ENCODE measurements at places on chromosomes 6 and 20.

DNA sequence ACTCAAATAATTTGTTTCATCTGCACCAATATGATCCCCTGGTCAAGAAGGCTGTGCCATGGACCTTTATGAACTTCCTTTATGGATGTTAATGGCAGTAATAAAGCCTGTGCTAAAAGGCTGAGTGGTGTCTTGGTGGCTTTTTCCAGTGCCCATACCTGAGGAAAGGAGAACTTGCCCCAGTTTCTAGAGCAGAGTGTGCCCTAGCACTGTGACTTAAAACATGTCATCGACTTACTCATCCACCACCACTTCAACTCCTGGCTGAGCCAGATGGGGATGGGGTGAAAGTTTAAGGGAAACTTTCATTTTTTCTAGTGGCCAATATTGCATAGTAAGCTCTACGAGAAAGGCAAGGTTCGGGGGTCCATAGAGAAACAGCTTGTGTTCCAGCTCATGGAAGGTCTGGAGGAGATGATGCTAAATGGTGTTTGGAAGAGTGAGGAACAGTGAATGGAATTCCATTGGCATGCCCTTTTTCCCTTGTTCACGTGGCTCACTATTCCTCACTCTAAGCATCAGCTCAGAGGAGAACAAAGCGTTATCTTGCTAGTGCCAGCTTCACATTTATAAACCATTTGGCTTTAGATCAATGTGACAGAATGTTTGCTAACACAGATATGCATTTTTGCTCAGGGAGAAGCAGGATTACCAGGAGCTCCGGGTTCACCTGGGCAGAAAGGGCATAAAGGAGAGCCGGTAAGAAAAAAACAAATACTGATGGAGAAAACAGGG lies 71.2 kb downstream of the COL19A1 start:
- DNase-seq, result no peak

DNA sequence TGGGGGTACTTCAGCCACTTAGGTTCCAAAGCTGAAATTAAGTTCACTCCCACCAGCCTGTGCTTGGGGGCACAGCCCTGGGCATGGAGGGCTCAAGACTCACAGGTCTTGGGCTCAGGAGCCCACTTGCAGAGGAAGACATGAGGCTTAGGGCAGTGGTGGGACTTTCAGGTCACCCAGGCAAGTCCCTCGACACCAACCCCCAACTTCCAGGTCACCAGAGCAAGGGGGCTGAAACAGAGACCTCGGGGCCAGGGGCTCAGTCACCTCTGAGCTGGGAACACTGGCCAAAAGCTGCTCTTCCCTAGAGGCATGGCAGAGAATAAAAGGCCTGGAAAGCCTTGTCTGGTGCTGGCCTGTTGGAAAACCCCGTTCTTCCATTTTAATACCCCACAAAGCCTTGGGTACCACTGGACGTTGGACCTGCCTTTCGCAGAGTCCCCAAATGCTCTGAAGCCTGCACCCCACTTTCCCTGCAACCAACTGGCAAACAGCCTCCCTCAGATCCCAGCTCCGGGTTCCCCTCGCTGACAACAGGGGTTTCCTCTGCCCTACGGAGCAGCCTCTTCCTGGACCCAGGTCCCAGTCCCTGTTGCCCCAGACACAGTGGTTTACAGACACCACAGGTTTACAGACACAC lies 160.9 kb upstream of the PMEPA1 start:
- DNase-seq, result no peak

DNA sequence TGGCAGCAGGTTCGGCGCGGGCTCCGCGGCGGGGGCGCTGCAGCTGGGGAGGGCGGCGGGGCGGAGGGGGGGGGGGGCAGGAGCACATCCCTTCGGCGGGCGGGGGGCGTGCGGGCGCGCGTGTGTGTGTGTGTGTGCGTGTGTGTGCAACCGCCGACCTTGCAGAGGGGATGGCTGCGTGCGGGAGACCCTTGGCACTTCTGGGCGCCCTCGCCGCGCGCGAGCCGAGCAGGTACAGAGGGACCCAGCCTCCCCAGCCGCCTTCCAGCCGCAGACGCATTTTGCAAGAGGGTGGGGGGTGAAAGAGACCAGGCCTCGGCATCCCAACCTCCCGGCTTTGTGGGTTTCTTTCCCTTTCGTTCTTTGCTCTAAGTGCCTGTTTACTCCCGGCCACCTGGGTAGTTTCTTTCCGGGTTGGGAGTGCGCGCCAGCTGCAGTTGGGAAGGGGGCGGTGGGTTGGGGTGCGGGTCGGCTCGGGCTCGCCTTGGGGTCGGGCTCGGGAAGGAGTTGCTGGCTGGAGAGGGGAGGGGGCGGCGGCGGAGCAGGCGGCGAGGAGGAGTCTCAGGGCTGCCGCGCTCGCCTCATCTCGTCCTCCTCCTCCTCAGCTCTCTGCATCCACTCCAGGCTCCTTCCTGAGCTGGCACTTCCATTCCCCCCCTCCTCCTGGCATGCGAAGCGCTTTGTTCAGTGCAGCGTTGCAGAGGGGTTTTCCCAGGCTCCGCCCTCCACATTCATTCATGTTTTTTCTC lies 620 bp downstream of the HIVEP1 start:
- DNase-seq, result no peak

GRCh38 chr20:49356676-49357075 lies 78.8 kb upstream of the ZNFX1 start:
- no peak for DNase-seq

- DNase-seq, result no peak
These were observed 66.6 kb downstream of the CDKAL1 start for GRCh38 chr6:20600831-20601230.

- no peak for DNase-seq
These were observed 123.5 kb upstream of the IFNGR1 start for GRCh38 chr6:137342607-137343190.

GRCh38 chr6:100845676-100846075 lies 35.5 kb downstream of the ASCC3 start:
- DNase-seq, result no peak

DNA sequence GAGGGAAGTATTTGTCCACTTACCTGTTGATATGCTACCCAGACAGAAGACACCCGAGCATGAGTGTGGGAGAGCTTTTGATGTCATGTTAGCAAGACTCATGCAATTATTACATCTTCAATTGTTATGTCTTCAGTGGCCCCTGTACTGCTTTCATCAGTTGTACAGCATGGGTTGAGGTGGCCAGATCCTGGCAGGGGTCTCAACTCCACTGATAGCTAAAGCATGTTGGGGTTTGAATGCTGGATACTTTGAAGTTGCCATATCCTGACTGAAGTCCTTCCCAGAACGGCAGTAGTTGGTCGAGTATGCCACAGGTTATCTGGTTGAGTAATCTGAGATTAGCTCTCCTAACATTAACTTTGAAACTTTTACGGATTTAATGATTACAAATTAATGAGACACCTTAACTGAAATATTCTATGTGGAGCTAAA lies 46.7 kb downstream of the LRRN4 start:
- no peak for DNase-seq

DNA sequence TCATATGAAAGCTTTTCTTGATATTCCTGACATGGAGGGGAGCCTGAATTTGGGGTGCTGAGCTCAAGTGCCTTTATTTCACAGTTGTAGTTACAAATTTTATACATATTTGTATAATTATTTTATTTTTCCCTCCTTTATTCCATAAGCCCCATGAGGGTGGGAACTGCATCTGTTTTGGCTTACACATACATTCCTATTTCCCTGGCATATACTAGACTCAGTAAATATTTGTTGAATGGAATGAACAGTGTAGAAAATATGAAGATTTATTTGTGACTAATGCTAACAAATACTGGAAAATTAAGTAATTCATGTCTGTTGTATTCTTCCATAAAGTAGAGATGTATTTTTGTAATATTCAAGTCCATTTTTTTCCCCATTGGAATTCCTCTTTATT lies 127.1 kb downstream of the MYO6 start:
- DNase-seq, result no peak

DNA sequence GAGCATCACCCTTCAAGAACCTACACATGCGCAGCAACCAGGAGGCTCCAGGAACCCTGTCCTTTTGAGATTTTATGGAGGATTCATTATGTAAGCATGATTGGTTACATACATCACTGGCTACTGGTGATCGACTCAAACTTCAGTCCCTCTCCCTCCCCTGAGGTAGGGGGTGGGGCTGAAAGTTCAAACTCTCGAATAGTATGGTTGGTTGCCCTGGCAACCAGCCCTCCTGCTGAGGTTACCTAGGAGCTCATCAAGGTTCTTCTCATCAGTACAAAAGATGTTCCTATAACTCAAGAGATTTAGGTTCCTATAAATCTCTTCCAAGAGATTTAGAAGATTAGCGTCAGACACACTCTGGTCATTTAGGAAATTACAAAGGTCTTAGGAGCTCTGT lies 21.9 kb upstream of the ZSCAN9 start:
- no peak for DNase-seq

DNA sequence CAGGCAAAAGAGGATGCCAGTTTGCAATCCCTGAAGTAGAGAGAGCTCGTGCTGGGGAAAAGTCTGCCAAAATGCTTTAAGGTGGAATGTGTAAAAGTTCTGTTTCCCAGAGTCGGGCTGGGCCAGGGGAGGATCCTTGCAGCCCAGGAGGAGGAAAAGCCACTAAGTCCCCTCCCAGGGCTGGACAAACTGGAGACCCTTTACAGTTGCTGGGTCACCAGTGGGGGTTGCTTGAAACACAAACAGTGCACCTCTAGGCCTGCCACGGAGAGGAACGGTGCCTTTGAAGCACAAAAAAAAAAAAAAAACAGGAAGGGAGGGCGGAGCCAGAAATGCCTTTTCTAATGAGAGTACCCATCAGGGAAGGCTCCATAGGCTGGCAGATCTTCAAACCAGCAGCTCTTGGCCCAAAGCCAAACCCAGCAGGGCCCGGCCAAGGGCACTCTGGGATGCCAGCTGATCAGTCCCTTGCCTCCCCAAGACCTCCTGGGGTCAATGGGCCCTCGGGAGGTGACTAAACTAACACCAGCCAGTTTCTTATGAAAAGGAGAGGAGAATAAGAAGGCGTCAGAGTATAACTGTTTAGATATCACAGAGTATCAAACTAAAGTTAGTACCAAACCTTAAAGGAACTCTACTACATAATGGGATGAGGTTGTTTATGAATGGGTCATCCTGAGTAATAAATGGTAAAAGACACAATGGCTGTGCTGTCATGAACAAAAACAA lies 23.7 kb downstream of the HLA-A start:
- DNase-seq, result no peak

GRCh38 chr6:36976931-36977330 lies 9.1 kb downstream of the MTCH1 start:
- DNase-seq, result no peak

DNA sequence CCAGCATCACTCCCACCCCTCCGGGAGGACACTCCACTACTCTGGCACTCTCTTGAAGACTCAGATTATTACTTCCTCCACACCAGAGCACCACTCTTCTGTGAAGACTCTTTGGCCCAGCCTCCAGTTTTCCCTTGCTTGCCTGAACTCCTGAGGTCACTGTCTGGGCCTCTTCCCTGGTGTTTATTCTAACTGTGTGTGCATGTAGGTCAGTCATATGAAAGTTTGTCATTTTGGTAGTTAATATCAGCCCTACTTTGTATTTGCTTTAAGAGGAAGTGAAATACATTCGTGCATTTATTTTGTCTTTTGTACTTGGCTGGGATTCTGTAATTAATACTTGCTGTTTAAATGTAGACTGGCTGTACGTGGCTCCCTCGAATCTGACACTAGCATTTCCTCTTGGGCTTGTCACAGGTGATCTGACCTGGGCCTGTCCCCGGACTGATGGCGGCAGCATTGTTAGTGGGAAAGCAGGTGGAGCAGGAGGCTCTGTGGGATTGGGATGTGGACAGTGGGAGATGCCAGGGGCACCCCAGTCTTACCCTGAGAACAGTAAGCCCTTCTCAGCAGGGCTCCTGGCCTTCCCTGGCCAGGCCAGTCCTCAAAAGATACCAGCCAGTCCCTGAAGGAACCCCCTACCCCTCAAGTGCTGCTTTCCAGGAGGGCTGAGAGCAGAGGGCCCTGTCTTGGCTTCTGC lies 350.5 kb downstream of the CDC5L start:
- no peak for DNase-seq

DNA sequence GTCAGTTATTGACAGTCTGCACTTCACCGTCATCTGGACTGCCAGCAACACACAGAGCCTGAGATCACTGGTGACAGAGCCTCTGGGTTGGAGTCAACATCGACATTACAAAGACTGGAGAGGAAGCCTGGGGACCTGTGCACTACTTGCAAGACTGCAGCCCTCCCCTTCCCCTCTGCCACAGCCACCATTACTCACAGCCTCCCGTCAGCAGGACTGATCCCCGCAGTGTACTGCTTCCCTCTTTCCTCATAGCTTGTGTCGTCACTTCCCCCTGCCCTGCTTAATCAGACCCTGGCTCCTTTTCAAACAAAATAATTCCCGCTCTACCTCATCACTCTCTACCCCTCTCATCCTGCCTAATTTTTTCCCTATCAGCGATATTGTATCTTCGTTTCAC lies 235.5 kb upstream of the KCNQ5 start:
- DNase-seq, result no peak

DNA sequence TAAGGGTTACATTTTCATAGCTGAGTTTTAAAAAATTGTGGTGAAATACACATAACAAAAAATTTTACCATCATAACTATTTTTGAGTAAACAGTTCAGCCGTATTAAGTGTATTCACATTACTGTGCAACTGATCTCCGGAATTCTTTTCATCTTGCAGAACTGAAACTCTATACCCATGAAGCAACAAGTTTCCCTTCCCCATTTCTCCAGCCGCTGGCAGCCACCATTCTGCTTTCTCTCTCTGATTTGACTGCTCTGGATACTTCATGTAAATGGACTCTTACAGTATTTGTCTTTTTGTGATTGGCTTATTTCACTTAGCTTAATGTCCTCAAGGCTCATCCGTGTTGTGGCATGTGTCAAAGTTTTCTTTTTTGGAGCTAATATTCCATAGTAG lies 341.6 kb downstream of the QKI start:
- no peak for DNase-seq

- no peak for DNase-seq
These were observed 153.7 kb downstream of the HACE1 start for GRCh38 chr6:104705916-104706442.

GRCh38 chr6:20946022-20946421 lies 411.8 kb downstream of the CDKAL1 start:
- peak; percentile 69 for DNase-seq

DNA sequence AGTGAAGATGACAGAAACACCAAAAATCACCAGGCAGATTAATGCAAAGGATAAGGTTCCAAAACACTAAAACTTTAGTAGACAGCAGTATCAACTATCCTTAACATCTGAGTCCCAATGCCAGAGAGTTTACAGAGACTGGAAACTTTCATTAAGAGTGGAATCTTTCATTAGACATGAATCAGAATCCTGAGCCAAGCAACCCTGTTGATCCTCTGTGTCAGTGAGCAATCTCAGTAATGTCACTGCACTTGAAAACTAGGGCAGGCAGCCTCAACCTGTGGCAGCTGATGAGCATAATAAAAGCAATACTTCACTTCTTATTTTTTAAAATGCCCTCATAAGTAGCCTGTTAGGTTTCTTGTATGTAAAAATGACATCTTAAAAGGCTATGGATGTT lies 252.8 kb upstream of the PLN start:
- DNase-seq, result no peak

GRCh38 chr20:43941476-43942200 lies 27.0 kb downstream of the TOX2 start:
- no peak for DNase-seq

GRCh38 chr6:144644776-144645175 lies 359.6 kb downstream of the UTRN start:
- no peak for DNase-seq

GRCh38 chr6:140811642-140812041 lies 1321.1 kb upstream of the GJE1 start:
- no peak for DNase-seq
